ENCODE measurements at places on chromosomes 1 and 21.

DNA sequence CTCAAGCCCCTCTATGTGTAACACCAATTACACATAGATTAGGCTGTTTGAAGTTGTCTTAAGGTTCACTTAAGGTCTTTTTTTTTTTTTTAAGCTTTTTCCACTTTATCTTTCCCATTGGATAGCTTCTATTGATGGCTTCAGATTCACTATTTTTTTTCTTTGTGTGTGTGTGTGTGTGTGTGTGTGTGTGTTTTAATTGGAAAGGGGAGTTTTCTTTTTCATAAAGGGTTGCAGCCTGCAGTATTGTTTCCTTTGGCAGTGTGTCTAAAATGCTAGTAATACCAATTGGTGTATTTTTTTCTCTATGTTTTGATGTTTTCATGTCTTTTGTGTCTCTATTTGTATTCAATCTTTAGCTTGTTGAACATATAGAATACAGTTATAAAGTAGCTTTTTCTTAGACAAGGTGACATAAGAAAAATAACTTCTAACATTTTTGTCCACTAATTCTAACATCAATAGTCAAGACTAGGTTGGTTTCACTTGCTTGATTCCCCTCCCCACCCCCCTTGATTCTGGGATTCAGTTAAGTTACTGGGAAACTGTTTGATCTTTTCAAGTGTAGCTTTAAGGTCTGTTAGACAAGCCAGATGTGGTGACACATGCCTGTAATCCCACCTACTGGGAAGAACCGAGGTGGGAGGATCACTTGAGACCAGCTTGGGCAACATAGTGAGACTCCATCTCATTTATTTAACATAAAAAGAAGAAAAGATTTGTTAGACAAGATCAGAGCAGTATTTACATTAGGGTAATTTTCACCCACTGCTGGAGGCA lies 21.4 kb downstream of the PRRC2C start:
- DNase-seq = peak; percentile 32

DNA sequence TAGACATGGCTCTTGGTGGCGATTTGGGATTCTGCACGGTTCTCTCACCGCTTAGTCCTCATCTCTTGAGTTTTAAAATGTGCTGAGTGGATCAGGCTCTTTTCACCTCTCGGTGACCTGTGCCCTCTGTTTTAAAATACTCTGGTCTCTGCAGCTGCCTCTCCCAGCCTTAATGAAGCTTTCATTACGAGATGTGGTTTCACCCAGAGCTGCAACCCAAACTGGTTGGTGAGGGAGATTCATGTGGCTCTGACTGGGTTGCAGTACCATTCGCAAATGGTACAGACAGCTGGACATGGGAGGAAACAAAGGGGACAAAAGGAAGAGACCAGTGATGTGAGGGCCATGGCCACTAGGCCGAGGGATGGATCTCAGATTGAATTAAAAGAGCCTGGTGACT lies 258.9 kb downstream of the ASTN1 start:
- no peak for DNase-seq

DNA sequence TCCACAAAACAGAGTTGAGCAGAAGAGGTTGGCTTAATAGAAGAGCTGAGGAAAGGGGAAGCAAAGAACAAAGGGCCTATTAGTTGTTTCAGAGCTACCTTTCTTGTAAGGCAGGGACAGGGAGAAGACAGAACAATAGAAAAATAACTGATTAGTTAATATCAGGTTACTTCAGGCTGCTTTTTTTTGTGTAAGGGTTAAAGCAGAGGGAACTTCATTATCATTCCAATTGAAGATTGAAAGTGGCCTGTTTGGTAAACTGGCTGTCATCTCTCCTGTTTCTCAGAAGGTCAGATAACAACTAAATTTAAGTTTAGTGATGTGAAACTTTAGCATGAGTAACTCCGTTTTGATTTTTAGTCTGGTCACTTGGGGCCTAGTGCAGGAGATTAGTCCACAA lies 22.3 kb downstream of the CDC42 start:
- DNase-seq = peak; percentile 28

GRCh38 chr1:219269171-219269570 lies 95.5 kb downstream of the LYPLAL1 start:
- no peak for DNase-seq

GRCh38 chr21:42553435-42553834 lies 39.8 kb downstream of the SLC37A1 start:
- no peak for DNase-seq

GRCh38 chr1:215651867-215652266 lies 84.8 kb downstream of the KCTD3 start:
- peak; percentile 15 for DNase-seq

DNA sequence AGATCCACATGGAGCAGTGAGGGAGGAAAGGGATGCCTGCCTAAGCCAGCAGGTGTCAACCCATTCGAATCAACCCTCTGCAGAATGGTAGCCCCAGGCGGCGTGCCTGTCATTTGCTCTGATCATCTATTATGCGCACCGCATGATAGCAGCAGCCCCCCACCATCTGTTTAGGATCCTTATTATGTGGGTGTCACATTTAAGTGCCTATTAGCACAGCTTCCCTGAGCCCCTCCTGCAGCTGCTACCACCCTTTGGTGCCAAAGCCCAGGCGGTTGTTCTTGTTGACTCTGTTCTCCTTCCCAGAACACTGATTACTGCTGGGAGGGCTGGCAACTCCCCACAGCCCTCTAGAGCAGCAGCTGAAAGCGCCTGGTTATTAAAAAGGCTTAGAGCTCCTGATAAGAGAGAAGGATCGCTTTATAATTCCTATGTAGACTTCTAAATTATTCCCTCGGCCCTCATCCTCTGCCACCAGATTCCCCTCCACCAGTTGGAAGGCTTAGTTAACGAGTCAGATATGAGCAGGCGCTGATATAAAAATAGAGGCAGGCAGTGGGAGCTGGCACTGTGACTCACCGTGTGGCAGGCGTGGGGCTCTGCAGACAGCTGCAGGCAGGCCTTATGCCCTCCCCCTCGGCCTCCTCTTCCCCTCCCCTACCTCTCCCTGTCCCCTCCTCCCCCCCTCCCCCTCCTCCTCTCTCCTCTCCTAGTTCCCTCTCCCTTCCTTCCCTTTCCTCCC lies 23.0 kb downstream of the ACTA1 start:
- DNase-seq = peak; percentile 80
